AG09309 (cell line): ENCODE measurements at places on chromosomes 2 and 18.

DNA sequence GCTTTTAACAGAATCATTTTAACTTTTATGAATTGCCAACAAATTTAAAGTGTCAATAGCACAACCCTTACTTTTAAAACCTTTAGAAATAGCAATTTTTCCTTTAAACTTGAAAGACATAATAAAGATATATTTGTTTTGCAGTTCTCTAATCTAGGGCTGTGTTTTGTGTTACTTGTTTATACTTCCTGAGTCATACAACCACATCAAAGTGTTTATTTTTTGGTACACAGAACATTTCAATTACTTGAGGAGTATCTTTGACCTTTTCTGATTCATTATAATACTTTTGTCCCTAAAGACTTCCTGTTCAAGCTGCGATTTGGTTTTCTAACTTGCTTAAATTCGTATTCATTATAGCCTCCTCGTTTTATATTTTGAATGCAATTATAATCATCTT, 21.8 kb downstream of the TYW5 start:
- DNase-seq, result no peak

- no peak for DNase-seq
These were observed 695.6 kb upstream of the GCFC2 start for GRCh38 chr2:76406134-76406855.

DNA sequence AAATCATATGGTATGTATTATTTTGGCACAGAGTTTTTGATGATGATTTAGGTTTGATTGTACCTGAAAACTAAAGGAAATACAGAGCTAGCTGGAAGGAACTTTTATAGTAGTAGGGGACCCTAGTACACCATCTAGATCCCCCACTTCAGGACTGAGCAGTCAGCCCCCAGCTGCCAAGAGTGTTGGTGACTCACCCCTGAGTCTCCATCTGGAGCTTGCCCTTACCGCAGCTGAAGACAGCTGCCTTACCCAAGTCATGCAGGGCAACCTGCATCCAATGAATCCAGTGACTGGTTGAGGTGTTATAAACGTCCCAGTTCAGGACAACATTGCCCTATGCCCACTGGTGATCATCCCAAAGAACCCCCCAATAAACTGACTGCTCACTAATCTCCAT, 15.3 kb downstream of the PMS1 start:
- DNase-seq, result no peak

DNA sequence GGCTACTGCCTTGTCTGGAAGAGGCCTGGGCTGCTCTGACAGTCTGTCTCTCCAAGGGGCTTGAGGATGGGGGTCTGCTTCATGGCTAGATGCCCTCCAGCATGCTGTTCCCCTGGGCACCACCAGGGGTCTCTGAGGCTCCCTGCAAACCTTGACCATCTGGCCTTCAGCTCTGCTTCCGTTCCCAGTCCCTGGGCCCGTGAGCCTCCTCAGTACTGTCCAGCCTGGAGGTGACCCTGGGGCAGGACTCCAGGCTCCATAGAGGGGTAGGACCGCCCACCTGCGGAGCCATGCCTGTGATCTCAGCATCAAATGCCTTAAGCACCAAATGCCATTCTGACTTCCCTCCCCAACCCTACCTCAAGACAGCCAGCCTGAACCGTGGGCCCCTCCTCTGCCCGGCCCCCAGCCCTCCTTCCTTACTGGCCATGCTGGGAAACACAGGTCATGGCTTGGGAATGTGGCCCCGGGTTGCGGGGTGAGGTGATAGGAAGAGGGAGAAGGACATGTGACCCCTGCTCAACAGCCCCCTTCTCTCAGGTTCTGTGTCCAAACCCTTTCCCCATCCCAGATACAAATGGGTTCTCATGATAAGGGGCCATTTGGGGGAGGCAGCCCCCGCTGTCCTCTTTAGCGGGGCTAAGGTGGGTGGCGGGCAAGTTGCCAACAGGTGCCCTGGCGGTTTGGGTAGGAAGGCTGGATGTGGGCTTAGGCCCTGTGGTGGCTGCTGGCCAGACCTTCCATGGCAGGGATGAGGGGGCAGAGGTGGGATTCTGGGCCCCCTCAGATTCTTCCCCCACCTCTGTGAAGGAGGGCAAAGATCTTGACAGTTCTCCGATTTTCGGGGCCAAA, 25.0 kb downstream of the SPEG start:
- DNase-seq, result no peak

- DNase-seq, result no peak
These were observed 111.9 kb downstream of the OSR1 start for GRCh38 chr2:19246496-19246895.

GRCh38 chr2:196337208-196337953, 166.0 kb upstream of the STK17B start:
- DNase-seq, result no peak

DNA sequence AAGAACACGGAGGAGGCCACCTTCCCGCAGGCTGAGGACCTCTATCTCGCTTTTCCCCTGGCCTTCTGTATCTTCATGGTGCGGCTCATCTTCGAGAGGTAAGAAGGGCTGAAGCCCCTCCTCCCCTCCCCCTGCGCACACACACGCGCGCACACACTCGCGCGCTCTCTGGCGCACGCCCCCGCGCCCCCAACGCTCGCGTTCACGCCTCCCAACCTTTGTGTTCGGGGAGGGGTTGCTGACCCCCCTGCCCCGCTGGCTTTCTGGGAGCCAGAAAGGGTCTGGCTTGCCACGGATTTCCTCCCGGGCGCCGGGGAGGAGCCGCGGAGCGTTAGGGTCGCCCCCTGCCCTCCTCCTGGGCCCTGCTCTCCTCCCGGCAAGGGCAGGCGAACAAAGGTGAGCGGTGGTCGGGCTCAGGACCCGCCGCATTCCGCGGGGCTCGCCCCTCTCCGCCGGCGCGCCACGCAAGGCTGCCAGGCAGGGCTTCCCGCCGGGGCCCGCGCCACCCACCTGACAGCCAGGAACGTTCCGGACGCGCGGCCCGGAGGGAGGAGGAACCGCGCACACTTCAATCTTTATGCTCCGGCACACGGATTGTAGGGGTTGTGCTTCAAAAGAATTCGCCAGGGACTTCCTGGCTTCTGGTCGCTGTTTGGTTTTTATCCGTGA, 583 bp downstream of the CERS6 start:
- DNase-seq, result no peak

DNA sequence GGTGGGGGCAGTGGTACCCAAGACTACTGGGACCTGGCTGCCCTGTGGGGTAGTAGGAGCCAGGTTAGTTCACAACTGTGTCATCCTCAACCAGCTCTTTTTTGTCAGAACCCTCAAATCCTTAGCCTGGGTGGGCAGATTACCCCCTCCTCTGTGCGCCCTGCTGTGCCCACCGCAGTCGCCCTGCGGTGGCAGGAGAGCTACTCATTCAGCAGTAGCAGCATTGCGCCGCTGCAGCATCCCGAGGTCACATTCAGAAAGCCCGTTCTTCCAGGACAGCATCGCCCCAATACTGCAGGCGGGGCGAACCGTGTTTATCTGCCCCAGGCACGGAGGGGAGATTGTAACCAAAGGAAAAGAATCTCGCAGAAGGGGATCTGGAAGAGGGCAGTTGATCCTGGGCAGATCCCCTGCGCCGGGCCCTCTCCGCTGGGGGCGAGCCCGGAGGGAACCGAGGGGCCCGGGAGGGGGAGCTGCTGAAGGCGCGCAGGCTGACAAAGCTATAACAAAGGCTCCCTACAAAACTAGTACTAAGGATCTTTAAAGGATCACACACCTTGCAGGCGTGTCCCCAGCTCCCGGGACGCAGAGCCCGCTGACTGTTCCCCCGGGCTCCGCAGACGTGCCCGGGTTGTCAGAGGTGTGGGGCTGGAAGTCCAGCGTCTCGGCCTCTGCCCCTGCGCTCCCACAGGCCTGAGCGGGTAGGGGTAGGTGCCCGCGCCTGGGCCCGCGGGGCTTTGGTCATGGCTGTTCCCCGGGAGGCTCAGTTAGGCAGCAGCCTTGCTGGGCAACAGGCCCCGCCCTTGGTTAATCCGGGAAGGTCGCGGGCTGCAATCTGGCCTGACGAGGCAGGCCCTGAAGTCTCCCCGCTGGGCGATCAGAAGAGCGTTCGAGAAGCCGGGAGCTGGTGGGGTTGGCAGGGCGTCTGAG, 13.2 kb downstream of the POU3F3 start:
- no peak for DNase-seq

DNA sequence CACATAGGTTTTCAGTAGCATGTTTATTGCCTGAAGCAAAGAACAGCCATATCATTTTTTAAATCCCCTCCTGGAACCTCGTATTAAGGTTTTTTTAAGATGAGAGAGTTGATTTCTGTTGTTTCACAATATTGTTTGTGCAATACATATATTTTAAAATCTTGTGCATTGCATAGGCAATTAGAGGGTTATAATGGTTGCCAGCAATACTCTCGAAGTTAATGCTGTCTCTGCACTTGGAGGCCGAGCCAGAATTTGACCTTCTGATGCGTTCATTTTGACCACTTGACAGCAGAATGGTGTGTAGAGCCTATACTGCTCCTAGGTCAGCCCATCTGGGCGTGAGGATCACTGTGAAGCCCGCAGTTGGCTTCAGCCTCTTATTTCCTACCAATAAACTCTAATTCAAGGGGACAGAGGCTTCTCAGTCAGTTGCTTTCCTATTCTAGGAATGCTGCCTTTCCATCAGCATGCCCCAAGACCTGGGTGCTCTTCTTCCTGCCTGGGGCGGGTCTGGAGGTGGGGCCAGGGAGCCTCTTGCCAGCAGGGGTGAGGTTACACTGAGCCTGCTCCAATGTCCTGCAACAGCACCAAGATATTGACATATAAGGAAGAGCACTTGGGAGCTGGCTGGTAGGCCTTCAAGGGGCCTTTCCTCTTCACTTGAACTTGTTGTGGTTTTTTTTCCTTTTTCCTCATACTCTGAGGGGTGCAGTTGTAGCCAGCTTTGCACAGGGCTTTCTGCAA, 91.4 kb upstream of the BCL2L11 start:
- DNase-seq, result no peak

GRCh38 chr2:27871802-27872201, 18.4 kb downstream of the RBKS start:
- DNase-seq, result no peak

- DNase-seq, result no peak
These were observed 183.2 kb upstream of the KYNU start for GRCh38 chr2:142694282-142694681.

DNA sequence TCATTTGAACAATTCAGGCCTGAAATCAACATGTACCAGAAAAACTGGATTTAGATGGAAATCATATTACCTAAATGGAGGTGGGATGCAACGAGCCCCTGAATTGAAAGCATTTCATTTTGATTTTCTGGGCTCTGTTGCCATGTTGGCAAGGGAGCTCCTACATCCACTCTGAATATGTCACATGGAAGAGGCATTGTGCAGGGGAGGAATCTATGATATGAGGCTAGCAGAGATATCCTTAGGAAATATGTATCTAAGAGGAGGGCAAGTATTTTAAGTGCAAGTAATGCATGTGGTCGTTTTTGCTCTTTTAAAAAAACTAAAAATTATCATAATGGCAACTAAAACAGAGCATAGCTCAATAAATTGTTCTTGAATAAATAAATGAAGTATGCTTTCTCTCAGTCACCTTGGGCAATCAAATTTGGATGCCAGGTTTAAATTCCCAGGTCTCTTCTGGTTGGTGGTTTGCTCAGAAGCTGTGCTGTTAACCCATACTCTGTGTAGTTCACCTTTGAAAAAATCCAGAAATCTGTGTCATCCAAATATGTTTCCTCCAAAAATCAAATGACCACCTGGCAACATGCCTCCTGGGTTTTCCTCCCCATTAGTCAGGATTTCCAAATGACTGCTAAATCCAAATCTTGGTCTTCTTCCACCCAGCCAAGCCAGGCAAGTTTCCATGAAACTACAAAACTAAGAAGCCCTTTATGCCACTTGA, 6.5 kb upstream of the LGALSL start:
- no peak for DNase-seq

DNA sequence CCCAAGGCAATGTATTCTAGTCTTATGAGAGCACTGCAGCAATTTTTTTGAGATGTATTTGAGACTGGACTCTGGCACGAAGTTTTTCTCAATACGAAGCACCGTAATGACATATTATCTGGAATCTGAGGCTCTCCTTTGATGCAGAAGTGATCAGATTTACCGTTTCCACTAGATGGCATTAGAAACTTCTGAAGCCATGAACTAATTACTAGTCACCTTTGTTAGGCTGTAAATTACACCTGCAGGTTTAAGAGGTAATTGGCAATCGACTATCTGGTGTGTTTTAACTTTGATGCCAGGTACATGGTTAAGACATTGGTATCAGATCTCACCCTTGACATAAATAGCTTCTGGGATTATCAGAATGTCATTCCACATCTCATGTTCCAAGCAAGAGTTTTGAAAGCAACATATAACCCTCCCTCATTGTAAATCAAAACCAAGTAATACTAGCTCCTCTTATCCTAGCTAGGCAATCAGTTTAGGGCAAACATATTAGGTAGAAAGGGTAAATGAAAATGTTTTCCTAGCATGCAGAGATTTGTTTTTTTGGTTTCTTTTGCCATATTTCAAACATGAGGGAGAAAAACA, 254.6 kb upstream of the SPRED2 start:
- DNase-seq, result no peak

GRCh38 chr2:1812926-1813325, 68.6 kb upstream of the PXDN start:
- DNase-seq, result no peak

GRCh38 chr2:63675026-63675425, 86.3 kb downstream of the MDH1 start:
- no peak for DNase-seq

GRCh38 chr2:42856891-42857632, 64.7 kb upstream of the HAAO start:
- DNase-seq, result no peak

DNA sequence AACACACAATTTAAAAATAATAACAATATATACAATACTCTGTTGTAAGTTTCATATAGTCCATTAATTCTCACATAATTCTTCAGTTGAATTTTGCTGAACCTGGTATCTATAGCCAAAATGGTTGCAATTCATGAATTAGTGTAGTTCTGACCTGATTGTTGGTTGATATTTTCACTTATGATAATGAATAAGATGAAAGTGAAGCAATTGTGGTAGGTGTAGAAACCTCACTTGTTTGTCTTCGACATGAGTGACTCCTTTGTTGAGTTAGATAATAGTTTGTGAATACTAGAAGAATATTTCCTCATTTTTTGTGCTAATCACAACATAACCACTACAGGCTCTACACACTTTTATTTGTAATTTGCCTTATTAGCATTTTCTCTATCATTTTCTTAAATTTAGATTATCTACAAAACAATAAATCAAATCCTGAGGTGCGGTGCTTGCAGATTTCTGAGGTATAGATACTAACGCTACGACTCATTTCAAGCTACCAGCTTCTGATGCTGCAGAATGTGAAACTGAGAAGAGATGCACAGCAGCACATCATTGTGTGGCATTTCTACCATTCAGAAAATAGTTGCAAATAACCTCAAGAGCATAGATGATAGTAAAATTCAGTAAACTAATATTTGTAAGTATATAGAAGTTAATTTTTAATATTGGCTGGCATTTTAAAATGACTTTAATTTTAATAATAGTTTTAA, 117.9 kb downstream of the KCNH7 start:
- no peak for DNase-seq
